ENCODE measurements at places on chromosomes 4 and X.

- no peak for DNase-seq
These were observed 17.0 kb upstream of the TRPC3 start for GRCh38 chr4:121968859-121969258.

DNA sequence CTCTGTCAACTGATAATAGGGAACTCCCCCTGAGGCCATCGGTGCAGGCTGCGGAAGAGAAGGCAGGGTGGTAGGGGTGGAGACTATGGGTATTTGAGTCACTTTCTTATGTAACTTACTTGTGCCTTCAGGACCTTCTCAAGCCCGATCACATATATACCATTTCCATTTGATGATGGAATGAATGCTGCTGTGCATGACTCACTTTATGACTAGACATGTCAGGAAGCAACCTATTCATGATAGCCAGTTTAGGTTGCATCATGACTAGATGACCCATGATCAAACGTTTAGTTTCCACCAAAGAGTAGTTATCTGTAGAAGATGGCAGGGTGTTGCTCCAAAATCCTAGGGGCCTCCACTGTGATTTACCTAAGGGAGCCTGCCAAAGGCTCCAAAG lies 435.5 kb downstream of the DTHD1 start:
- DNase-seq: no peak

DNA sequence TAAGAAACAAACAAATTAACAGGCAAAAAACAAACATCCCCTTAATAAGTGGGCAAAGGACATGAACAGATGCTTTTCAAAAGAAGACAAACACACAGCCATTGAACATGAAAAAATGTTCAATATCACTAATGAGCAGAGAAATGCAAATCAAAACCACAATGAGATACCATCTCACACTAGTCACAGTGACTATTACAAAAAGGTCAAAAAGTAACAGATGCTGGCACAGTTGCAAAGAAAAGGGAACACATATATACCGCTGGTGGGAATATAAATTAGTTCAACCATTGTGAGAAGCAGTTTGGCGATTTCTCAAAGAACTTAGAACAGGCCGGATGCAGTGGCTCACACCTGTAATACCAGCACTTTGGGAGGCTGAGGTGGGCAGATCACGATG lies 146.1 kb upstream of the NEIL3 start:
- no peak for DNase-seq

- DNase-seq: no peak
These were observed 74.3 kb downstream of the NUDT11 start for GRCh38 chrX:51421972-51422597.

GRCh38 chrX:120512222-120512621 lies 43.1 kb upstream of the LAMP2 start:
- DNase-seq: no peak

DNA sequence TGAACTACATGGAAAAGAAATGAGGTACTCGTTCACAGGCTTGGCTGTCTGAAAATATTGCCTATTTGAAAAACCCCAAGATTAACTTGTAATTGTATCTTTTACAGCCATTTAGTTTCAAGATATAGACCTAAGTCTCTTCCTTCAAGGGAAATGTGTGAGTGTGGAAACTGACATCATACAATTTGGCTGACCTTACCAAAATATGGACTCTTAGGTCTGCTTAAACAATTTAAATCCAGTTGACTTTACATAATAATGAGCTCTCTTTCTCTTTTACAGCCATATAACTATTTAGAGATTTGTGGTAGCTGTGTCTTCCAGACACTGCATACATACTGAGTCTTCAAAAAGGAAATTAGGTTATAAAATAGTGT lies 186.9 kb downstream of the NR3C2 start:
- DNase-seq: no peak

DNA sequence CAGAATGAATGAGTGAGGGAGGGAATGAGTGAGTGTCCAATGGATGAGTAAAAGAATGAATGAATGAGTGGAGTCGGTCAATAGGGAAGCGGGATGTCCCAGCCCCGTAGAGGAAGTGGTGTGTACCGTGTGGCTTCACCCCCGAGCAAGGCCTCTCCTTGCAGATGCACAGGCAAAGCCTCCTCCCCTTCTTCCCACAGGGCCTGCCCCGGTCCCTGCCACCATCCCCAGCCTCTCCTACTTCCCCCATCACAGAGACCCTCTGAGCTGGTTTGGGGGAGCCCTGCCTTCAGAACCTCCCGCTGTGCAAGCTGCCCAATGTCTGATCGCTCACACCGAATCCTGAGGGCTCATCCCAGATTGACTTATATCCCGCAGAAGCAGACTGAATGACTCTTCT lies 13.6 kb downstream of the HTRA3 start:
- no peak for DNase-seq

DNA sequence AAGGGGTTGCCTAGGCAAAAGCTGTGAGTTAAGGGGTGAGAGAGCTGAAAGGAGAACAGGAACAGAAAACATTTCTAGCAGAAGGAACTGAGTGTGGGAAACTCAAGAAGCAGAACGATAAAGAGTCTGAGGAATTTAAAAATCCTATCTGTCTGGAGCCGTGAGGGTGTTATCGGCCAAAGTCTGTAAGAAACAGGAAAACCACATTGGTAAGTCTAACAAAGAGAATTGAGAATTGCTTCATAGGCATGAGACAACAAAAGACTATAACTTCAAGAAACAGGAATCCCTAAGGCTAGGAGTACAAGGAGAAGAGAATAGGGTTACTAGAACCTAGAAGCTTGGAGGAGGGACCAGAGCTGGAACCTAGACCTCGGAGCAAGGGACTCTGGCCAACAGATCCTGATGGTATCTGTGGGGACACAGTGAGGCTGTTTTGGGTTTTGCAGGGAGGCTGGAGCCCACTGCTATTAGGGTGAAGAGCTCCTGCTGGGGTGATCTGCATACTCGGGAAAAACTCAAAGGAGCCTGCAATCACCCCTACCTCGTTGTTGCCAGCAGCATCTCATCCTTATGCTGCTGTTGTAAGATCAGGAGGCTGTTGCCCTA lies 175.6 kb downstream of the FBXO8 start:
- DNase-seq: no peak

- no peak for DNase-seq
These were observed 5.2 kb upstream of the RADX start for GRCh38 chrX:106606571-106606970.

- DNase-seq: no peak
These were observed 293.4 kb upstream of the NR3C2 start for GRCh38 chr4:148735432-148736155.

GRCh38 chrX:120299928-120300327 lies 11.3 kb downstream of the TMEM255A start:
- DNase-seq: no peak

GRCh38 chr4:127505203-127505602 lies 127.6 kb upstream of the INTU start:
- DNase-seq: no peak

GRCh38 chr4:9765091-9765490 lies 16.3 kb upstream of the DRD5 start:
- DNase-seq: no peak

DNA sequence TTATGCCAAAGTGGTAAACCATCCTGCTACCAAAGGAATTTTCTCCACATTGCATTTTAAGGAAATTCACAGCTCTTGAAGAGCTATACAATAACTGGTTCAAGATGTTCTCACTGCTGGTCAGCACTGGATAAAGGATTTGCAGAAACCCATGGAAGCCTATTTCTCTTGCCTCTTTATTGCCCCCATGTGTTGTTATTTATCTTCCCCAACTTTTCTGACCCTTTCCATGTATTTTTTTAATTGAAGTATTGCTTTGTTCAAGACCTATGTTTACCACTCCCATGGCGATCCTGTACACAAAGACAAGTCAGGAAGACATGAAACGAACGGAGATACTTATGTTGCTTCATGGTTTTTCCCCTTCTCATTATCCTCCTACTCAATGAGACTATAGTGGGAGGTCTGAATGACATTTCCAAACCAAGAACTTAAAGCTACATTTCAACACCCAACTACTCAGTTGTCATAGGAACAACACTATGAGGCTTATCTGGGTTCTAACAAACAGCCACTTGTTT lies 566.4 kb upstream of the DIPK2B start:
- DNase-seq: no peak

DNA sequence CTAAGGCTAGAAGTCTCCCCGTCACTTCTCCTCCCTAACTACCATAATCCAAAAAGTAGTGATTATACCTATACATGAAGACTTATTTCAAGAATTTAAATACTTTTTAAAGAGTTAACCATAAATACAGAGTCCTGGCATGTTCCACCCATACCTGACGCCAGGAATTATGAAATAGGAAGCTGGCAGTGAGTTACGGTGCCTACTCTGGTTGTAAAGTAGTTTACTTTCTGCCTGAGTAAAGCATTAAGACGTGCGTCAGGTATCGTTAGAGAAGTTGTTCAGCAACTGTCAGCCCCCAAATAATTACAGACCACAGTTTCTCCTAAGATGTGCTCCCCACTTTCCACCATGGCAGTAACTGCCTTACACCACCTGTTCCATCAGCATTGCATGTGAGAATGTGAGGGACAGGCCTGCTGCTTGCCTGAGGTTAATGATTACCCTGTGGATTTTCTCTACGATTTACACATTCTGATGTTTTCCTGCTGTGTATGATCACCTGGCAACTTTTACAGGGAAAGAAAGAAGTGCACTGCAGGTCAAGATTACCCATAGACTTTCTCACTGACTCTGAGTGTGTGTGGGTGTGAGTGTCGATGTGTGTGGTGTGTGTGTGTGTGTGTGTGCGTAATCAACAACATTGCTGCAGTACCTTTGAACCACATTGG lies 92.3 kb upstream of the SLC7A11 start:
- no peak for DNase-seq

GRCh38 chr4:68463796-68464195 lies 16.5 kb downstream of the TMPRSS11E start:
- no peak for DNase-seq

GRCh38 chrX:13276991-13277390 lies 42.9 kb downstream of the ATXN3L start:
- DNase-seq: no peak

GRCh38 chr4:113142351-113142750 lies 92.9 kb downstream of the ANK2 start:
- no peak for DNase-seq

DNA sequence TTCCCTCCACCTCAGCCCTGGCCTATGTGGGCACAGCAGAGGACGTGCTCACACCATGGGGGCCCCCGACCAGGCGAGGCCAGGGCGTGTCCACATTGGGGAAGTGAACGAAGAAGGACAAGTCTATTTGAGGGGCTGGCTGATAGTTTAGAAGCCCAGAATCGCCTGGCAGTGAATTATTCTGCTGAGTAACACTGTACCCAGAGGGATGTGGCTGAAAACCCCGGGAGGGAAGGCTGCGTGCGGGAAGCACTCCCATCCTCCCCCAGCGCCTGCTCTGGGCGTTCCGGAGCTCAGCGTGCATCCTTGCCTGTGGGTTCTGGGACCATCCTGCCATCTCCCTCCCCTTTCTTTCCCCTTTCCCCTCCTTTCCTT lies 66.6 kb downstream of the TRMT44 start:
- DNase-seq: no peak

DNA sequence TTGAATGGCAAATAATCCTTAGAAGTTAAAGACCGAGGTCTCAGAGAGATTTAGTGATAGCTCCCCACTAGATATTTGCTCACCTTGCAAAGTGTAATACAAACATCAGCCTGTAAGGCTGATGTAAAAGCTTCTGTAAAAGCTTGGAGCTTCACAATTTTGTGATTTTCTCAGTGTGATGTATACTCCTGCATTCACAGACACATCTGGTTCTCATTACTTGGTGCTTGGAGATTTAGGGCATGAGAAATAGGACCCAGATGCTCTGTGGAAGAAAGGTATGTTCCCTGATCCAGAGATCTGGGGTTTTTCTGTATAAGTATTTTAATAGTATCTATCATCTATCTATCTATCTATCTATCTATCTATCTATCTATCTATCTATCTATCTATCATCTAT lies 1664.3 kb downstream of the C4orf33 start:
- DNase-seq: no peak

GRCh38 chr4:131613824-131614216 lies 1535.3 kb upstream of the PCDH10 start:
- no peak for DNase-seq

- DNase-seq: no peak
These were observed 655.8 kb downstream of the ZNF674 start for GRCh38 chrX:45889471-45889870.

DNA sequence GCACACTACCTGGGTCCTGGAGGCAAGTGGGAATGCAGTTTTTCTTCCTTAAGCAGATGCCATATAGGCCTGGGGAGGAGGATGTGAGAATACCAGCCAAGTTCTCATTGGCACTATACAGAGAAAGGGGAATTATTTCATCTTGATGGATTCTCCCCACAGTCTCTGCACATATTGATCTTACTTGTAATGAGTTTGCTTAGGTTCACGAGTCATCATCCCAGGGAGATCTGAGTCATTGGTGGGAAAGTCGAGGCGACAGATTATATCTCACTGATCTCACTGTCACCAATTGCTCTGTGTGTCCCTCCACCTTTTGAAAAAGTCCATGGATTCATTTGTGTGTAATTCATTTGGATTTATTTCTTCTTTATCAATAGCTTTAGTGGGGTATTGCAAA lies 156.8 kb downstream of the AR start:
- no peak for DNase-seq

DNA sequence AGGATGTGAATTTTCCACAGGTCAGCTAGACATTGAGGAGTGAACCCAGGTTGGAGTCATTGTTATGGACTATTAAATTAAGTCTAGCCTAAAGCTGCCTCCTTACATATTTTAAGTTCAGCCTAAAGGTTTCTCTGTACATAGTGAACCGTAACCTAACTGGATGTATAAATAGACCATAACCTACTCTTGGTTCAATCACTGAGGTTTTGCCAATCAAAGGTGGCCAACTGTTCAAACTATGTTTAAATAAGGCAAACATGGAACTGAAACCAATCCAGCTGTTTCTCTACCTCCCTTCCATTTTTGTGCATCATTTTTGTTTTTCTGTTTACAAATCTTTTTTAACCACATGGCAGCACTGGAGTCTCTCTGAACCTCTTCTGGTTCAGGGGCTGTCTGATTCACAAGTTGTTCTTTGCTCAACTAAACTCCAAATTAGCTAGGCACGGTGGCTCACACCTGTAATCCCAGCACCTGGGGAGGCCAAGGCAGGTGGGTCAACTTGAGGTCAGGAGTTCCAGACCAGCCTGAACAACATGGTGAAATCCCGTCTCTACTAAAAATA lies 43.9 kb upstream of the SFRP2 start:
- no peak for DNase-seq

DNA sequence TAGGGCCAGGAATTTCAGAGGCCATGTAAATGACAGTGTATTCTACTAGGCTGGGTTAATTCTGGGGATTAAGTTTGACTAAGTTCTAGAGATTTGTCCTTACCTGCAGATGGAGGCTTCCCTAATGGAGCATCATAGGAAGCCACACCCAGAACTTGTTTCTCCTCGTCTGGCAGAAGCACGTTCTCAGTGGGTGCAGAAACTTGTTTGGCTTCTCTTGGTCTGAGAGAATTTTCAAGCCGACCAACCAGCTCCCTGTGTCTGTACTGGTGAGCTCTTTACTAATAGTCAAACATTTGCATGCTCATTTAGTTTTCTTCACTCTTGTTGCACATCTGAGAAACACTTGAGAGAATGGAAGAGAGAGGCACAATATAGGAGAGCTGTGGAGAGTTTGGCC lies 907 bp upstream of the ATP10D start:
- no peak for DNase-seq

Data from activated T-helper 9 cell treated with anti-CD3 and anti-CD28 coated beads, Interleukin-2, amount 50 U/mL, for 16 hours (primary cell).